ENCODE measurements at places on chromosomes 11 and 22. TPM values are rescaled to one million over a fixed set of nuclear protein-coding genes. Genes with fewer than 3 reads are reported as not detected.

DNA sequence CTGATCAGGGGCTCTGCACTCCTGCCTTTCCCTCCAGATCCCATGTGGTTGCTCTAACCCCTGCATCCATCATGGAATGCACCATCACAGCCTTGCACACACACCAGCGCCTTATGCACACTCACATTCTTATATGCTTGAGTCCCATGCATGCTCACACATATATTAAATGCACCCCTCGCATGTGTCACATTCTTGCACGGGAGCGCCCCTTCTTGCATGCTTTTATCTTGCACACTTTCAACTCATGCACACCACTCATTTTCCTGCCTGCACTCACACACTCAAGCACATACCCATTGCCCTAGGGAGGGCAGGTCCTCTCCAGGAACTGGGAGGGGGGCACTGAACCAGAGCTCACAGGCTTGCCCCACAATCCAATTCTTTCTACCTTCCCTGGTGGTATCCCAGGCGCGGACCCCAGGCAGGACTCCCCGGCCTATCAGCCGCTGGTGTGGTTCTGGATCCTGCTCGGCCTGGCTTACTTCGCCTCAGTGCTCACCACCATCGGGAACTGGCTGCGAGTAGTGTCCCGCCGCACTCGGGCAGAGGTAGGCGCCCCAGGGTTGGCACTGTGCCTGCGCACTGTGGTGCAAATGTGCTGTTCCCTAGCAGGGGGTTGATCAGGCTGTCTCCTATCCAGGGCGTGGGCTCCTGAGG is 2.3 kb upstream of the CATSPERZ start:
- peak; percentile 44 for DNase-seq

DNA sequence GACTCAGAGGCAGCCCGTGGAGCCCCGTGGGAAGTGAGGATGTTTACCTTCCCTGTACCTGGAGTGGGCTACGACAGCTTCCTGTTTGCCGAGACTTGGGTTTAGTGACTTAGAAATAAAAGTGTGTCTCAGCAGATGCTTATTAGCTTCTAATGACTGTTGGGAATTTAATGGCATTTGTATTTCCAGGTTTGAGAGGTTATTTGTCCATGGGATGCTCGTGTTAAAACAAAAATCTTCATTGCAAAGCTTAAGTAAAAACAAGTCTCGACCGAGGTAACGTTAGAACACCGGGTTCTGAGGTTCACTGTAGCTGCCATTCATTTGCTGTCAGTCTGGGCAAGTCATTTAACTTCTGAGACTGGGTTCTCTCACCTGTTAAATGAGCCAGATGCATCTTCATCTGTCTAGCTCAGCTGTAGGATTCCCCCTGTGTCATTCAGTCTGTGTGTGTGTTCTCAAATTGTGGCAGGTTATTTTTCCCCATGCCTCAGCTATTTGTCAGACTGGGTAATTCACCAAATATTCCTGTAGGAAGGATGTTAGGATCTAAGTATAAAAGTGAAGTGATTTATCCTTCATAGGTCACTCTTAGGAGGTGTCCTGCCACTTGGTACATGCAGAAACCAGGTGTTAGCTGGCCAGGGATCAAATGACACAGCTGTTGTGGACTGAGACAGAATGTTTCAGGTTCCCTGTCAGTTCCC is 791 bp downstream of the EI24 start:
- peak; percentile 46 for DNase-seq

- DNase-seq = no peak
Measured at GRCh38 chr11:116132273-116132978, 628.2 kb upstream of the CADM1 start.

The MAP6 gene
- total RNA-seq = not detected

GRCh38 chr11:48104568-48104924 is 112.1 kb upstream of the OR4B1 start:
- DNase-seq = no peak

DNA sequence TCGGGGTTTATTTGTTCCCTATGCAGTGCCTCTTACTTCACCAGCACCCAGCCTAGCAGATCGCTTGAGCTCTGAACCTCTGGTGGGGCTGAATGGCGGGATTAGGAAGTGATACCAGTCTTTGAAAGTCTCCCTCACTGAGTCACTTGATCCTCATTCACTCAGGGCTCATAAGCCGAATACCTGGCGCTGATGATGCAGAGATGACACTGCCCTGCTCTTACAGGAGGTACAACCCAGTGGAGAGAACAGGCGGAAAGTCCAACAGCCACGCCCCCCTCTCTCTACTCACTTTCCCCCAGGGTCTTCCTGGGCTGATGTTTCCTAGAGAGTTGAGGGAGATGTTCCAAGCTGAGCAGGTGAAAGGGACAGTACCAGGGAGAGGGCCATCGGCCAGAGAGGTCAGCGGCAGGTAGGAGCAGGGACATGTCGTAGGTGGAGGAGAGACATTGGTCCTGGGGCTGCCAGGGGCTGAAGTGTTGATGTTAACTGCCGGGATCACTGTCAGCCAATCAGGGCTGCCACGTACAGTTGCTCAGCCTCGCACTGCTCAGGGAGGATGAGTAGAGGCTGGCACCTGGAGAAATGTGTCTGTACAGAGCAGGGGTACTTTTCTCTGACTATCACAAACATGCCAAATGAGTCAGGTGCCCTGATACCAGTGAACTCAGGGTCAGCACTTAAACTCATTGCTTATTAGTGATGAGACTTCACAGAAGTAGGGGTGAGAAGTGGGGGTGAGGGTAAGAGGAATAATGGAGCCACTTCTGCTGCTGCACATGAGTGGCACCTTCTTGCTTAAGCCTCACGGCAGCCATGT is 9.9 kb upstream of the APOBEC3A start:
- peak; percentile 10 for DNase-seq

The OR2AG1 gene
- not detected for total RNA-seq

DNA sequence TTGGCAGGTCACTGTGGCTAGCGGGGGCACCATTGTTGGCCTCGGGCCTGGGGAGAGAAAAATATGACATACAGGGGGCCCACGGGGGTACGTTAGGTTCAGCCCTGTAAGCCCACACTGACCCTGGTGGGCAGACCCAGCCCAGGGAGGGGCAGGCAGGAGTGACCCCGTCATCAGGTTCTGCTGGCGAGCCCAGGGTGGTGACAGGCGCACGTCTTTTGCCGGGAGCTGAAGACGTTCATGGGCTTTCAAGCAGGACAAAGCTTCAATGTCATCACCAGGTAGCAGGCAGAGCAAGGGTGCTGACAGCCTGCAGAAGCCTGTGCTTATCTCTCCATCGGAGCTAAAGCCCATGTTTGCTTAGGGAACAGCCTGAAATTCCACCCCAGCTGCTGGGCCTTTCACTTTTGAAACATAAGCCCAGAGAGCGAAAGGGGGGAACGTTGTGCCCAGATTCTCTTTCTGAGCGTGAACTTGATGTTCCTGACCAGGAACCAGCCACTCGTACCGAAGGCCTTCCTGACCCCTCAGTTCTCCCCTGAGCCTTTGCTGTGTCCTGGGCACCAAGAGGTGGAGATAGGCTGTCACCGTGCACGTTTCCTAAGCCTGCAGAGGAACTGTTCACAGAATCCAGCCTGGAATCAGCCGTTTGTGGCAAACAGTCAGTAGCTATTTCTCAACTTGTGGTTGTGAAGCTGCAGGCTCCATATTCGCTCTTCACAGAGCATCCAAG is 74.0 kb upstream of the ATXN10 start:
- DNase-seq = no peak

- DNase-seq = peak; percentile 62
Measured at GRCh38 chr11:111422494-111423249, 43.6 kb upstream of the POU2AF1 start.

DNA sequence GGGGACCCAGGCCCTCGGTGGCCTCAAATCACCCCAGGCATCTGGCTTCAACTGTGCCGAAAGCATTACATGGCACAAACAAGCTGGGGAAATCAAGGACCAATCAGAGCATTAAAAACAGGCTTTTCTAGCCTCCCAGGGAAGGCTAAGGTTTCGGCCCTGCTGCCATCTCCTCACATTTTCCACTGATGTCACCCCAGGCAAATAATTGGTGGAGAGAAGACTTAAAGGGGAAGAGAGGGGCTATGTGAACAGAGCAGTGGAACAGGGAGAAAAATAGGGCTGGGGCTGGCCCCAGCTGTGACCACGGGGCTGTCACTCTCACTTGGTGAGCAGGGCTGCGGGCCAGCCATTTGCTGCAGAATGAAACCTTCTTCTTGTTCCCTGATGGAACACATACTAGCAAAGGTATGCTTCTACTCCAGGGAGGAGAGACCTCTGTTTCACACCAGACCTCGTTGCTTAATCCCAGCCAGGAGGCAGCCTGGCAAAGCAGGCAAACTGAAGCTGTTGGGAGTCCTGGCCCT is 581.3 kb downstream of the SOX6 start:
- DNase-seq = no peak

The TYR gene
- not detected for total RNA-seq

GRCh38 chr11:109519253-109519652 is 97.3 kb downstream of the C11orf87 start:
- no peak for DNase-seq

DNA sequence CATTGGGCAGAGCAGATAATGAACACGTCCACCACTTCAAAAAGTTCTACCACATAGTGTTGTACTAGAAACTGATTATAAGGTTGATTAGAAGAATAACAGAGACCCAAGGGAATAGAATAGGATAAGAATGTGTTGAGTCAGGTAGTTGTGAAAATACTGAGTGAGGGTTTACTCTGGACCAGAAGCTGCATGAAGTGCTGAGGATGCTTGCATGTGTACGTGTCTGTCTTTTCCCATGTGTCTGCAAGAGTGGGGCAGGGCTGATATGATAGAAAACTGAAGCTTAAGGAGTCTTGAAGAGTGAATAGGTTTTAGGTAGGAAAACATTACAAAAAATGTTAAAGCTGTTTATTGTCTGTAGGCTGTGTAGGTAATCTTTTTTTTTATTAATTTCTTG is 20.6 kb downstream of the TRPC6 start:
- no peak for DNase-seq

GRCh38 chr11:40302669-40303068 is 1156.8 kb downstream of the LRRC4C start:
- DNase-seq = no peak
